ENCODE measurements at places on chromosomes 2 and 18.
A peak's percentile ranks its signal among the peaks of the same experiment; 100 is the strongest.

DNA sequence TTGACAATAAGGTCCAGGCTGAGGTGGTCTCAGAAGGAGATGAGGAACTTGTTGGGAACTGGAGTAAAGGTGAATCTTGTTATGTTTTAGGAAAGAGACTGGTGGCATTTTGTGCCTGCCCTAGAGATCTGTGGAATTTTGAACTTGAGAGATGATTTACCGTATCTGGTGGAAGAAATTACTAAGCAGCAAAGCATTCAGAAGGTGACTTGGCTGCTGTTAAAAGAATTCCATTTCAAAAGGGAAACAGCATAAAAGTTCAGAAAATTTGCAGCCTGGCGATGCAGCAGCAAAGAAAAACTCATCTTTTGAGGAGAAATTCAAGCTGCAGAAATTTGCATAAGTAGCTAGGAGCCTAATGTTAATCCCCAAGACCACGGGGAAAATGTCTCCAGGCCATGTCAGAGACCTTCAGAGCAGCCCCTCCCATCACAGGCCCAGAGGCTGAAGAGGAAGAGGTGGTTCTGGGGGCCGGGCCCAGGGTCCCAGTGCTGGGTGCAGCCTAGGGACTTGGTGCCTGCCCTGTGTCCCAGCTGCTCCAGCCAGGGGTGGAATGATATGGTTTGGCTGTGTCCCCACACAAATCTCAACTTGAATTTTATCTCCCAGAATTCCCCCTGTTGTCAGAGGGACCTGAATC is 73.5 kb downstream of the FIGN start:
- no peak for DNase-seq

DNA sequence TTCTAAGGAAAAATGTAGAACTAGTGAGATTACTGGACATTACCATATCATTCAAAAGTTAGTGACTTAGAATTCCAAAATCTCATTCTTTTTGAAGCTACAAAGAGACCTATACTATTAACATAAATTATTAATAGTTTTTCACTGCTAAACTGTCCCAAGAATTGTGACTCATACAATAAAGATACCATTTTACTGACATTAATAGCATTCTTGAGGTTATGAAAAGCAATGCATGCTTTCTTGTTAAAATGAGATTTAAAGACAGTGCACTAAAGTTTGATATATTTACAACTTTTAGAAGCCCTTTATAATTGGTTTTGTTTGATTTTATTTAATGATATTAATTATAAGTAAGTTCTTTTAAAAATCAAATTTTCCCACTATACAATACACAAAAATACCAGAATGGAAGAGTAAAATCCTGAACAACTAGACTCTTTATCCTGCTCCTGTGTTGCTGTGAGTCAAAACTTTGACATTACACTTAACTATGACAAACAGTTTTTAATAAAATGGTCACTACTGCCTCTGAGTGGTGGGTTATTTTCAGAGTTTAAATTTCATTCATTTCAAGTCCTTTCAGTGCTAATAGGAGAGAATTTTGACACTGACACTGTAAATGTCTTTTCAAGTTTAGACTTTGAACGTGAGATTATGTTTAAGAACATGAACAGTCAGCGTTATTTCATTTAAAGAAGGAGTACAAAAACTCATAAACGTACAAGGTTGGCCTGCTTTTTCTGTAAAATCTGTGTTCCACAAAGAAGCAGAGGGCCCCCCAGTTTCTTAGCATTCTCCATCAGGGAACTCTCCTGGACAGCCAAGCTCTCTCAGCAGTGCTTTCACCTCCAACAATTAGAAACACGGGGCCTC is 54.5 kb downstream of the FAM124B start:
- no peak for DNase-seq

GRCh38 chr2:26384183-26384582 is 17.5 kb upstream of the DRC1 start:
- no peak for DNase-seq

GRCh38 chr2:202376460-202377206 is 506 bp downstream of the BMPR2 start:
- peak; percentile 67 for DNase-seq

DNA sequence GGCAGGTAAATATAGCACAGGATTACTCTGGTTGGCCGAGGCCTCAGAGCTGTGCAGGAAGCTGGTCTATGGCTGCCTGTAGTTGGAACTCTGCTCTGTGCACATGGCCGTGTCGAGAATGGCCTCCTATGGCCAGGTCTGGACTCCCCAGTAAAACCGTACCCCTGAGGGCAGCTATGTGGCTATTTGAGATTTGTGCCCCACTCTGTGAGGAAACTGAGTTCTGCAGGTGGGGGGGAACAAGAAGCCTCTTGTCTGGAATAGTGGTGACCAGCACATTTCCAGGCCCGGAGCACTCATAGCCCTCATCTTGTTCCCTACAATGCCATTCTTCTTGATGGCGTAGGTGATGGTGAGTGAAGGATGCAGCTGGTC is 15.0 kb upstream of the TEX51 start:
- DNase-seq, result no peak

All from SW480 (cell line).